ENCODE measurements at places on chromosomes 2 and 18.

- DNase-seq, result no peak
Measured at GRCh38 chr2:50858156-50858555, 173.8 kb downstream of the NRXN1 start.

GRCh38 chr2:36960005-36960675, 6.2 kb downstream of the STRN start:
- DNase-seq, result no peak

DNA sequence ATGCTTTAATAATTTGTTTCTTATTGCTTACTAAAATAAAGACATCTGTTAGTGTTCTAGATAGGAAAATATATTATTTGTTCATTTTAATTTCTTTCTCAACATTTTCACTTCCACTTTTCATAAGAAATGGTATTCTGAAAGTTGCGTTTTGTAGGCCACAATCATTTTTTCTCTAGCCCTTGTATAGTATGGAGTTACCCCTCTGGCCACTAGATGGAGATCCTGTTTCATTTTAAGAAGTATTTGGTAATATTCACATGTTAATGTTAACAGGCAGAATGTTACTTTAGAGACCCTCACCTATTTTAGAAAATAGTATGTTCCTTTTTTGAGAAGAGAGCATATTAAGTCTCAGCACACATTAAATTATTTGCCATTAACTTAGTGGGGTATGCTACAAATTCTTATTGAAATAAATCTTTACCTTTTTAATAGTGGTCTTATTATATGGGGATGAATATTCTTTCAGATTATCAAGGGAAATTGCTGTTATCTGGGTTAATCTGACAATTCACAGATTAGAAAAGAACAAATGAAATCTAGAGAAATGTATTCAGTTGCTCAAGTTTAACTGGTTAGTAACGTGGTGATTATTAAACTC, 73.9 kb upstream of the TTC27 start:
- peak; percentile 82 for DNase-seq

DNA sequence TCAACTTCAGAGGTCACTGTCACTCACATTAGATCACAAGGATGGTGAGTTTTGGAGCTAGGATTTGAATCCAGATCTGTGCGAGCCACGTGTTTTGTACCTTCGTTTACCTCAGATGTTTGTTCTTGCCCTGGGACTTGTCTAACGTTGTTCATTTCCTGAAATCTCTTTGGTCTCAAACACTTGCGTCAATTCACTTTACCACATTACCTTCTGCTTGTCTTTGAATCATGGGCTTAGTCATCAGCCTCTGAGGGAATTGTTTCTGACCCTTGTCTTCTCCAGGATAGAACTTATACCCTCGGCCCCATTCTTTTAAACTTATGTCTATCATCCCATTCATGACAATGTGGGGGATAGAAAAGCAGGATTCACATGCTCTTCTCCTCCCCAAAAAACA, 282.7 kb downstream of the DCDC2C start:
- DNase-seq, result no peak

- DNase-seq, result no peak
Measured at GRCh38 chr18:63195326-63196159, 124.0 kb downstream of the BCL2 start.

DNA sequence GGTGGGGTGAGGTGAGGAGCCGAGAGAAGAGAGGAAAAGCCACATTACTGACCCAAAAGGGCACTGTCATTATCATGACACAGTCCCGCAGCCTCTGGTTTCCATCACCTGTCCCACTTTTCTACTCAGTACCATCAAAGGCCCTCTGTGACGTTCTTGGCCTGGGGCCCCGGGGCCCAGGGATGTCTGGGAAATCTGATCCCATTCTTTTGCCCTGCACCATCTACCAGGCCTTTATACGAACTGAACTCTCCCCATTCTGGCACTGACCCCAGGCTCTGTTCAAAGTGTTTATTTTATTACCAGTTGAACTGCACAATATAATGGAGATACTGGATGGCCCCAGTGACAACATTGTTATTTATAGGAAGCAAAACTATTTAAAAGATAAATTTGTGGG, 89.1 kb downstream of the COL6A3 start:
- no peak for DNase-seq

DNA sequence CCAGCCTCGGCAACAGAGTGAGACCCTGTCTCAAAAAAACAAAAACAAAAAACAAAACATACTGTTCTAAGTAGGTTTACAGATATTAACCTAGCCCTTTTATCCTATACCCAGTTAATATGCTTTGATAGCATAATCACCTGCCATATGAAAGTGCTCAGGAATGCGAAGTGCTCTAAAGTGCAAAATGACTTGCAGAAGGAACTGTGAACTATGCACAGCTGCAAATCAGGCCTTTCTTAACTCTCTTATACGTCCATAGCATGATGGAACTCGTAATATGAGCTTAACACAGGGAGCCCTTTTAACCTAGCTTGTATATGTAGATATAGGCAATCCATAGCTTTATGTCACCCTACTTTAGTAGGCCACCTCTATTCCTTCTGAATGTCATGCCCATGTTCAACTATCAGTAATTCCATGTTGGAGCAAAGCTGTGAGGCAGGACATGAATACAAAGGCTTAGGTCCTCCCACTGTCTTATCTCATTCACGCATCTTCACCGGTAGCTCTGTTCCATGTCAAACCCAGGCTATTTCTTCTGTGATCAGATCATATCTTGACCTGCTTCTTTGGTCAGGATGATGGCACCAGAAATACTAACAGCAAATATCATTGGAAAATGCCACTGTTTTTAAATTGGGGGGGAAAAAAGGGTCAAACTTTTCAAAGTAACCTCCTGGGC, 72.9 kb downstream of the PRPF40A start:
- DNase-seq, result no peak
